Sciatic nerve (tissue), 2 donors: ENCODE measurements at places on chromosomes 6 and 20. TPM values are rescaled to one million over a fixed set of nuclear protein-coding genes. Genes with fewer than 3 reads are reported as not detected.
A peak's percentile ranks its signal among the peaks of the same experiment; 100 is the strongest.

GRCh38 chr6:20167601-20168000 is 44.7 kb downstream of the MBOAT1 start:
- no peak for DNase-seq

GRCh38 chr6:64811119-64811518 is 895.9 kb downstream of the EYS start:
- no peak for DNase-seq

DNA sequence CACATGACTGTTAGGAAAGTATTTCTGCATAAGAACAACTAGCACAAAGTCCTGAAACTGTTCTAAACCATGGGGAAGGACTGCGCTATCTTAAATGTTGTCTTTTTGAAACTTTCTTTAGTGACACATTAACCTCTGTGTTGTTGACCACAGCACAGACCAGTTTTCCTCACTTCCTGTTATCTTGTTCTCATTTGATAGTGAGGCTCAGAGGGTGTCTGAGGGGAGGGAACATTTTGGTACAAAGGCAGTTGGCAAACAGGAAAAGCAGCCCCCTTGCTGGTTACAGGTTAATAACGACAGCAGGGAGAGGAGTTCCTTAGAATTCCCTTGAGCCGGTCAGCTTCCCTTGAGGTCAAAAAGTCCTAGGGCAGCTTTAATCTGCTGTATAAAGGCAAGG is 143.5 kb upstream of the BMP2 start:
- DNase-seq = no peak

DNA sequence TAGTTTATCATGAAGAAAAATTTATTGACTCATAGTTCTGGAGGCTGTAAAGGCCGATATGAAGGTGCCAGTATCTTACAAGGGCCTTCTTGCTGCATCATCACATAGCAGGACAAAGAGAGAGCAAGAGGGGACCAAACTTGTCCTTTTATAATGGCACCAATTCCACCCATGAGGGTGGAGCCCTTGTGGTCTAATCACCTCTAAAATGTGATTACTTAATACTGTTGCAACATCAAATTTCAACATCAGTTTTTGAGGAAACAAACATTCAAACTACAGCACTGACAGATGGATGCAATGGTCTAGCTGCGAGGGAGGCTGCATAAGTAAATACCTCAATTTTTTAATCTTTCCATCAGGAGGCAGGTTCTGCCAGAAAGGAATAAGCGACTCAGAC is 76.7 kb upstream of the LAMA2 start:
- DNase-seq = no peak

DNA sequence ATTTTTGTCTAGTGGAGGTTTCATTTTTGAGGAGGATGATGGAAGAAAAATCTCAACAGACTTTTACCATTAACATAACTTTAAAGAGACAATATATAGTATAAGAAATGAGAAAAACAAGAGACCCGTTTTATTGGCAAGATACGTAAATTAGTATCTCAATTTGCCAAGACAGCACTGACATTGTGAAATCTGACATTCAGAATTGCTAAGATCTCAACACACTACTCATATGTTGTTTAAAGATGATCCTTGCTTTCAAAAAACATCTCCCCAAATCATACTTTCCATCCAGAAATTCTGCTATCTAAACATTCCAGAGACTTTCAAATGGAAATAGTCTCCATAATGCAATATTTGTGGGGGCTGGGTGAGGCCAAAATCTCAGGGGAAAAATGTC is 220.9 kb upstream of the CEP162 start:
- DNase-seq = no peak

- no peak for DNase-seq
Measured at GRCh38 chr6:124722141-124722878, 239.9 kb upstream of the RNF217 start.

GRCh38 chr6:88761237-88762031 is 202.0 kb downstream of the RNGTT start:
- no peak for DNase-seq

- no peak for DNase-seq
Measured at GRCh38 chr6:72084992-72085569, 198.7 kb downstream of the RIMS1 start.

- no peak for DNase-seq
Measured at GRCh38 chr6:136161950-136162349, 88.2 kb downstream of the MTFR2 start.

- DNase-seq = no peak
Measured at GRCh38 chr6:151592449-151593159, 98.8 kb downstream of the CCDC170 start.

- peak; percentile 98 for DNase-seq
Measured at GRCh38 chr20:51456511-51457509, 85.7 kb downstream of the NFATC2 start.

DNA sequence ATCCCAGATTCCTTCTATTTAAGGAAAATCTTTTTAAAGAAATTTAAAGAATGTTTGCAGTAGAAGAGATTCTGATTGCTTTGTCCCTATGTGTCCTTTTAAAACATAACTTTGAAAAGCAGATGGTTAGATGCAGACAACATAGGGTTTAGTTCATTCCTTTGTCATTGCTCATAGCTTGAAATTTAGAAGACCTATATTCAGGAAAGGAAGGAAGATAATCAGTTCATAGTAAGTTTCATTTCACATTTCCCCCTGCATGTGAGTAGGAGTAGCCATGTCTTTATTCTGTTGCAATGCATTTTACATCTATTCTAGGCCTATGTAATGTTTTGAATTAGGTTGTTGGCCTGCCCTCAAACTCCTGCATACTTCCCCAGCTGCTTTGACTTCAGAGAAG is 197.9 kb upstream of the GRIK2 start:
- DNase-seq = no peak

DNA sequence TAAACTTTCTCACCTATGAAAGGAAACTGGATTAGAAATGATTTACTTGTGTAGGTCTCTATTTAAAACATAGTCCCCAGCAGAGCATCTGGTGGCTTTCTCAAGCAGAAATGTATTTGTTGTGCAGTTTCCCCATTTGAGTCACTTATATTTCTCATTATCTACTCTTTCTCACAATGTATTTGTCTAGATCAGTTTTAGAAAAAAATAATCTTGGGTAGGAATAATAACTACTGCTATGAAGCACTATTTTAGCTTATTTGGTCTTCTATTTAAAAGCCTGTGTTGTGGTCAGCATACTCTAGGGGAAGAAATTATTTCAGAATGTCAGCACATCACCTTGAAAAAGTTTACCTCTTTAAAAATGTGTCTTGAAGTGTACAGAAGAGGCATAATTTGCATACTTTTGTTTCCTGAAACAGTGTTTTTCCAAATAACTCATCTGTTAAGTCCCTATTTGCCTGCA is 60.9 kb upstream of the PRL start:
- no peak for DNase-seq

DNA sequence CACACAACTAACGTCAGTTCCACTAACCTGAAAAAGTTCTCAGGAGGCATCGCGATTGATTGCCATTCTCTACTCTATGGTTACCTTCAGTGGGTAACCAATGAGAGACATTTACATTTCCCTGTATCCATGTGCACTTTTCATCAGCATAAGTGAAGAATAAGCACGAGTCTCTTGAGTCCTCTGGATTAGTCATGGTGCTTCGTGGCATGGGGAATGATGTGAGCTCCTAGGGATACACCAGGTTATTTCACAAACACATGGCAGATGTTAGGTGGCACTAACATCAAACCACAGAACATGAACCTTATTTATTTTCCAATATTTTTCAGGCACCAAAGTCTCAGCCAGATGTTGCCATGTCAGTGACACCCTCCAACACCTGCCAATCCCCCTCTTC is 64.0 kb downstream of the FYN start:
- no peak for DNase-seq

GRCh38 chr6:49264909-49265308 is 198.1 kb downstream of the MMUT start:
- no peak for DNase-seq

- no peak for DNase-seq
Measured at GRCh38 chr6:154569156-154569862, 58.8 kb upstream of the CNKSR3 start.

DNA sequence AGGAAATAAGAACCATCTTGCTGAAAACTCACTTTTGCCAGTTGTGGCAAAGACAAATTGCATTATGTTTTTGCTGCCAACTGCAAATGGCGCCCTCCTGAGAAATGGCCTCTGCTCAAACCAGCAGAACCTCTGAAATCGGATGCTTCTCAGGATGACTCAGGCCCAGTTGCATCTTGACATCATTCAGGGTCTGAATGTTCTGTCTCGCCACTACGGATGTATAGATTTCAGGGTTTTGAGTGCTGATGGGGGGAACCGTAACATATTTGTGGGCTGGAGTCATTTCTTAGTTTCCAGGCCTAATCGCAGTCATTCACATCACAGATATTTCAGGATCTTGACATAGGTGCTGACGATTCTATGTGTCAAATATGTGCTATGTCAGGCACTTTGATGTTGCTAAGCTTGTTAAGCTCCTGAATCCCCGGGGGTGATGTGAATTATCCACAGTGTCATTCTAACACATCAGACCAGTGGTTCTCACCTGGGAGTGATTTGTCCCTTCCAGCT is 207.1 kb downstream of the NFATC2 start:
- DNase-seq = no peak

GRCh38 chr6:32886681-32887383 is 32.8 kb downstream of the PSMB9 start:
- DNase-seq = no peak

- no peak for DNase-seq
Measured at GRCh38 chr6:136886091-136886490, 36.0 kb upstream of the SLC35D3 start.

- no peak for DNase-seq
Measured at GRCh38 chr6:30601436-30601814, 15.6 kb downstream of the PPP1R10 start.

DNA sequence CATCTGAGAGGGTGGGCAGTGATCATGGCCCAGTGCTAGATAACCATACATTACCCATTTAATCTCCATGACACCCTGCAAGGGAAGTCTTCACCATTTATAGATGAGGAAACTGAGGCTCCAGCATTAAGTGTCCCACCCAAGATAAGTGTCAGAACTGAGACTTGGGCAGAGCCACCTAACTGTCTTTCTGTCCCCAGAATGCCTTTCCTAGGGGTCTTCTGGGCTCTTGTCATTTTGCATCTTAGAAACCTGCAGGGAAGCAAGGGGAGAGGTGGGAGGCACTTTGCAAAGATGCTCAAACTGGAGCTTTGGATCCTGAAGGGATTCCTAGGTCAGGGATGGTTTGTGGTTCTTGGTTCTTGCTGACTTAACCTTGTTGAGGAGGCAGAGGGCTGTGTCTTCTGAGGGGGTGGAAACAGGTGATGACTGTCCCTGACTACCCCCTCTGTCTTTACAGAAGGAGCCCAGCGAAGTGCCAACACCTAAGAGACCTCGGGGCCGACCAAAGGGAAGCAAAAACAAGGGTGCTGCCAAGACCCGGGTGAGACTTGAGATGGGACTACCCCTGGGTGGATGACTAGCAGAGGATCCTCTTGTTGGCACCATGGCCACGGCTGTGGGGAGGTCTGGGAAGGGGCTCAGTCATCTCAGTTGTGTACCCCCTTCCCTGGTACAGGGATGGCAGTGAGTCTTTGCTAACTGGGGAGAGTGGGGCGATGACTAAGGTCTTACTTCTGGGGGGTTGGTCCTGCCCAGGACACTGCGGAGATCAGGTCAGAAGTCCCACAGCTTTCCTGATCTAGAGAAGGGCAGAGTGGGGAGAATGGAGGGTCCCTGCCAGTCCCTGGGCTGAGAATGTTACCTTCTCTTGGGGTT is 5.8 kb downstream of the HMGA1 start:
- DNase-seq = peak; percentile 53

- no peak for DNase-seq
Measured at GRCh38 chr6:151847064-151847463, 39.6 kb downstream of the ESR1 start.

DNA sequence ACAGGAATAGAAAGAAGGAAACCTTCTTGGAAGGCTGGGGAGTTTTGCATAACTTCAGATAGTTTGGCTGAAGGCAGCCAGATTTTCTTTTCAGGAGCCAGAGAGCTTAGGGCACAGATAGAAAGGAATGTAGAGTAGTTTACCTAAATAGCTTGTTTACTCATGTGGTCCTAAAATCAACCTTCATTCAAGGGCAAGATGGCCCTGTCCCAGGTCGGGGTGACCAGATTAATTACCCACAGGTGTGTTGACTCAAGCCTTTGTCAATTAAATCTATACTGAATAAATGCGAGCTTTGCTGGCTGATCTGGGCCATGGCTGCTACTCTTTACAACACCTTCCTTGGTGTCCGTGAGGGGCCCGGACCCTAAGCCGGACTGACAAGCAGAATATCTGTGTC is 792.0 kb upstream of the MAN1A1 start:
- DNase-seq = no peak

- no peak for DNase-seq
Measured at GRCh38 chr20:10806539-10806938, 132.7 kb upstream of the JAG1 start.

MAS1 gene
- not detected for total RNA-seq

SSTR4 gene
- not detected for total RNA-seq

LY6G6F gene
- not detected for total RNA-seq

SPATS1 gene
- total RNA-seq = not detected

KCNG1 gene
- total RNA-seq = 3.5 TPM

TOX2 gene
- total RNA-seq = 2.1 TPM

TSHZ2 gene
- 33.1 TPM for total RNA-seq

BMP7 gene
- total RNA-seq = 17.3 TPM

FAM217A gene
- not detected for total RNA-seq

CFB gene
- total RNA-seq = 72.6 TPM
